ENCODE measurements at places on chromosomes 4 and X.
A peak's percentile ranks its signal among the peaks of the same experiment; 100 is the strongest.

DNA sequence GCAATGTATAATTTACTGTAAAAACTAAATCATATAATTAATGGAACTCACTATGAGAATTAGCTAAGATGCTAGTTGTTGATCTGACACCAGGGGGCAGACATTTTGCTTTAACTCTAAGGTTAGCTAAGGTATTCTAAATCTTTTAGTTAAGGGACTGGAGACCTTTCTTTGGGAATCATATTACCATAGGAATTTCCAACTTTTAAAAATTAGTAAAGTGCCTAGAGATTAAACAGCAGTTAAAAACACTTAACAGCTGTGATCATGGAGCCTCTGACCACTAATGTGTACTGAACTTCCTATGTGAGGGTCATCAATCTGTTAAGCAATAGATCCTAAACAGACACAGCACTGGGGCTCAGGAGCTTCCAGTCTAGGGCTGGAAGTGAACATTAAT lies 226.6 kb downstream of the NSUN7 start:
- DNase-seq, result no peak

DNA sequence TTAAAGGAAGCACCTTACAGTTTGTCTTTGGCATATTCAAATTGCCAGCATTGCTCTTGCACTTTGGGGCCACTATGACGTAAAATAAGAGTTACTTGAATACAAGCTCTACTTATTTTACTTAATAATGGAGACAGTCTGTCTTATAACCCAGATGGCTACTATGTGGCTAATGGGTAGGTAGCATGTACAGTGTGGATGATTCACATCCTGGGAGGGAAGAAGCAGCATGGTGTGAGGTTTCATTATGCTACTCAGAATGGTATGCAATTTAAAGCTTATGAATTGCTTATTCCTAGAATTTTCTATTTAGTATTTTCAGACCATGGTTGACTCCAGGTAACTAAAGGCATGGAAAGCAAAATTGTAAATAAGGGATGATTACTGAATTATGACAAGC lies 761.8 kb upstream of the ATOH1 start:
- DNase-seq, result no peak

DNA sequence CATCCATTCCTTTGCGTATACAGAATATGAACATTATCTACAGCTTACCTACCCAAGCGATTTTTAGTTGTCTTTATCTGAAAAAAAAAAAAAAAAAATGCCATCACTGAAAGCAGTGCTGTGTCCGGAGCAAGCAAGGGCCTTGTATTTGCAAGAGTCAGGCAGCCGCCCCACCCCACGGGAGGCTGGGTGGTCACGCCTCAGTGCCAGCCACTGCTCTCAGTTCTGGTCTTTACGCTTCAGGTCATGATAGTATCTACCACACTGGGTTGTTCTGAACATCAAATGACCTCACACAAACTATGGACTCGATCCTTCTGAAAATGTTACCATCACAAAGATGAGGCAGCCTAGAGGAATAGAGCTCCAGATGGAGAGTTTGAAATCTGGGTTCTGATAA lies 62.7 kb upstream of the HELT start:
- DNase-seq, result peak; percentile 69

DNA sequence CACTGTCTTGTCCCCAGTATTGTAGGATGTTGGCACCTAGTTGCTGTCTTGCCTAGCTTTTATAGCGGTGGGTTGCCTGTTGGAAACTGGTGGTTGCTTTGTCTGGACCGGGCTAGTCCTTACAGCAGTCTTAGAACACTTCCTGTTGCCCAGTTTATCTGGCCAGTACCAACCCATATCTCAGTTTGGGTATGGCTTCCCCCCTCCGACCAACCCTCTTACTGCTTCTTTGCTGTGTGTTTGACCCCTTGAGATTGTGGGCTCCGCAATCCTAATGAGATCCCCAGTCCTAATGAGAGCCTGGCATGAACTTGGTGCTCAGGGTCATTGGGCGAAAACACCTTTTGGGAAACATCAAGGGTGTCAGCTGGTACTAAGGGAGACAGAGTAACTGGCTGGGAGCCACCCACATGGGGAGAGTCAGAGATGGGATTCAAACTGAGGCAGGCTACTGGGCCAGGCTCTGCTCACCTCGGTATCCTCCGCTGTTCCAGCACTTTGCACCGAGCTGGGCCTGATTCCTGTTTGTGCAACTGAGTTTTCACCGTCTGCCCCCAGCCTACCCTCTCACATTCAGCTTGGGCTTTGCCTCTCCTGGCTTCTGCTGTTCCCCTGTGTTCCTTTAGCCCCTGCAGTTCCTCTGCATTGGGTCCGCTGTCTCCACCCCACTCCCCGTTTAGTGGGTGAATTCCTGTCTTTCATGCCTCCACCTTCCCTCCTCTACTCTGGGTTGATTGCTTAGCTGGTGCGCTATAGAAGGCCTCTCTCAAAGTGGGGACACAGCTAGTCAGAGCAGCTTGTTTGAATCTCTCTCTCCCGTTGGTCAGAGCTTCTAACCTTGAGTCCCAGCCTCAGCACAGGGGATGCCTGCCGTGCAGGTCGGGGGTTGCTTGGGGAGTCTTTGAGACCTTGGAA lies 1.6 kb downstream of the TBC1D14 start:
- no peak for DNase-seq

DNA sequence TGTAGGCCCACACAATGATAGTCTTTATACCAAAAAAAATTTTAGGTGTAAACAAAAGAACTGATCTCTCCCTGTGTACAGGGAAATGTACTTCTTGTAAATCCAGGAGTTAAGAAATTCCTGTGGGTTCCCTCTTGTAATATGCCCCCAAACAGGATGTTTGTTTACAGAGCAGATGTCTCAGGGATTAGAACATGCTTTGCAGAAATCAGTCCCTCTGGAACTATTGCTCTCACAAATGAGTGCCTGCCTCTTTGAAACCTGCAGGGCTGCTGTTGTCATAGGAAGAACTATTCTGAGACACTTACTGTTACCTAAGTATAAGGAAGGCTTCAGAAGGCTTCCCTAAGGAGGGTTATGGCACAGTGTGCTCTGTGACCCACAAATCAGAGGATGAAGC lies 35.6 kb downstream of the PAK3 start:
- DNase-seq, result no peak

- no peak for DNase-seq
Measured at GRCh38 chr4:84336964-84337705, 162.0 kb downstream of the NKX6-1 start.

- no peak for DNase-seq
Measured at GRCh38 chrX:13786048-13786447, 30.8 kb downstream of the GPM6B start.

DNA sequence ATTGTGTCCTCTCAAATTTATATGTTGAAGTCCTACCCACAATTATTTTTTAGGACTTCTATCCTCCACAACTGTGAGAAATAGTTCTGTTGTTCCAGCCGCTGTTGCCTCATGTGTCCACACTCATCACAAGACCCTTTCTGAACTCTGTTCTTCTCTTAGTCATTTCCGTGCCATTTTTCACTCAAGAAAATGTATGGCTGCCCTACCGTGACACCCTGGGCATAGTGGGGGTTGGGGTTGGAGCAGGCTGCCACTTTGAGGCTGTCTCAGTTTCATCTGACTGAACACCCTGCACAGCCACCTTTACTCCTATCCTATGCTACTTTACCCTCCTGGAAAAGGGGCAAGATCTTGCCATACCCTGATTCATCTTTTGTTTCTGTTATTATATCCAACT lies 319.1 kb downstream of the TENM3 start:
- no peak for DNase-seq
